ENCODE measurements at places on chromosomes 7 and 10.

GRCh38 chr10:21827308-21827707, 176.2 kb downstream of the DNAJC1 start:
- DNase-seq, result no peak

- no peak for DNase-seq
Measured at GRCh38 chr7:140053812-140054539, 8.8 kb downstream of the PARP12 start.

- DNase-seq, result no peak
Measured at GRCh38 chr7:34107276-34107675, 201.9 kb downstream of the BMPER start.

DNA sequence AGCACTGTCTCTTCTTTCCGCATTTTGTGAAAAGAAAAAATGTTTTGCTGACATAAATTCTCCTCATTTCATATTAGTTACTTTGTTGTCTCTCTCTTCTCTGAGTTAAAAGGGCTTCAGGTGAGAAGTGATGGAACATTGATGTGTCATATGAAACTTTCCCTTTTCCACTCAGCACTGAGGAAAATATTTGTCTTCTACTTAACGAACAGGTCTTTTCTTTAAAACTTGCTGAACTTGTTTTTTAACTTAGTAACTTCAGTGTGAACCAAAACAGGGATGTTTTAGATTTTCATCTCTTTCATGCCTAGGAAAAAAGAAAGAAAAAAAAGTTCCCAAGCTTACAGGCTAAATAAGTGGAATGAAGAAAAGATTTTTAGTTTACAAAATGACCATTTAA, 19.0 kb upstream of the TSPAN12 start:
- no peak for DNase-seq

- no peak for DNase-seq
Measured at GRCh38 chr10:121158988-121159579, 307.9 kb downstream of the WDR11 start.

GRCh38 chr7:3861941-3862340, 560.9 kb downstream of the SDK1 start:
- DNase-seq, result no peak

DNA sequence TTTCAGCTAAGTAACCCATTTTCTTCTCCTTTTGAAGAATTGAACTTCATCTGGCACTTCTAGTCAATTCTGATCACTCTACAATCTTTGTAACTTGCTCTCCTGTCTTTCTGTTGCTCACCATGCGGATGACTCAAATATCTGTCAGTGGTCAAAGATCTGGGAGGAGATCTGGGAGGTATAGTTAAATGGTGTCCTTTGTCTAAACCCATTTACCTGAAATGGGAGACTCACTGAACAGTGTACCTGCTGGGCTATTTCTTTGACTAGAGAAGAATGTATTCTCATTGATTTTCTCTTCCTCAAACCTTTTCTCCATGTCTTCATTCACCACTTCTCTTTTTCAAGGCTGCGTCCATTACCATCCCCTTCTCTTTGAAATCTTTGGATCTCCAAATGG, 42.0 kb upstream of the PCLO start:
- no peak for DNase-seq

- no peak for DNase-seq
Measured at GRCh38 chr7:47912332-47912731, 35.9 kb downstream of the PKD1L1 start.

DNA sequence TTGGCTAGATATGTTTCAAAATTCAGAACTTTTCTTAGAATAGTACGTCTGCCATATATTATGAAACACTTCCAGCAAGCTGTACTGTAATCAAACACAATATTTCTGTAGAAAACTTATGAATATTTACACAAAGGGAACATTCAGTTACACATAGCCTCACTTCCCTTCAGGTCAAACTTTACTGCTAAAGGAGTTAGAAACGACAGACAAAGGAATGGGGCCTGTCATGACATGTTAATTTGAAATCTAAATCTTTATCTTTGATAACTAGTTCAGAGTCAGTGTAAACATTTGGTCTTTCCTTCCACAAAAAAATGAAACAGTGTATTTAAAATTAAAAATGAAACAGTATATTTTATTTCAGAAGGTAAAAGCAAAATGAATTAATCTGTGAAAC, 1.0 kb upstream of the CROT start:
- no peak for DNase-seq

DNA sequence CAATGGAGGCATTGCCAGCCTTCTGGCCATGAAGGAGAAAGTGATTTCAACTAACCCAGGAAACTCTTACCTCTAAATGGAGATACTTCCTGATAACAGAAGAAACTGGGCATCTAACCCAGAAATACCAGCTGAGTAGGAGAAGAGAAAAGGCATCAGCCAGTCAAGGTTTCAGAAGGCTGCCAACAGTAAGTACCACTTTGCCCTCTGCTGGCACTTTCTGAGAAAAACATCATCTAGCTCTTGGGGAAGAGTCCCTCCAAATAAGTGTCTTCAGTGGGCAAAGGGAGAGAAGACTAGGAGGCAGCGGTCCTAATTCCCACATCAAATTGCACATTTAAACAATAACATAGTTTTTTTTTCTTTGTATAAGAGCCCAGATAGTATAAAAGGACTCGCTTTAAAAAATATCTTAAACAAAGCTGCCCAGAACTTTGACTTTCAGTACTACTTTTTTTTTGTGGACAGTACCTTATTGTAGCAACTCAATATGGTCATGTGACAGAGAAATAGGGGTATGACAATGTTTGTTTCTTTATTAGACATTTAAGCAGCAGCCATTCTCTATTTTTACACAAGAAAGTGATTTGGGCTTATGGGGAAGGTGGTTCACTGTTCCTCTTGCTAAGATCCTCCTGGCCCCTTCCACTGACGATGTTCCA, 157.3 kb downstream of the CTTNBP2 start:
- no peak for DNase-seq
